ENCODE measurements at places on chromosomes 12 and 14.

GRCh38 chr12:93335603-93336162, 42.0 kb upstream of the NUDT4 start:
- no peak for DNase-seq

- DNase-seq: no peak
Measured at GRCh38 chr14:73290279-73290678, 53.0 kb downstream of the PAPLN start.

DNA sequence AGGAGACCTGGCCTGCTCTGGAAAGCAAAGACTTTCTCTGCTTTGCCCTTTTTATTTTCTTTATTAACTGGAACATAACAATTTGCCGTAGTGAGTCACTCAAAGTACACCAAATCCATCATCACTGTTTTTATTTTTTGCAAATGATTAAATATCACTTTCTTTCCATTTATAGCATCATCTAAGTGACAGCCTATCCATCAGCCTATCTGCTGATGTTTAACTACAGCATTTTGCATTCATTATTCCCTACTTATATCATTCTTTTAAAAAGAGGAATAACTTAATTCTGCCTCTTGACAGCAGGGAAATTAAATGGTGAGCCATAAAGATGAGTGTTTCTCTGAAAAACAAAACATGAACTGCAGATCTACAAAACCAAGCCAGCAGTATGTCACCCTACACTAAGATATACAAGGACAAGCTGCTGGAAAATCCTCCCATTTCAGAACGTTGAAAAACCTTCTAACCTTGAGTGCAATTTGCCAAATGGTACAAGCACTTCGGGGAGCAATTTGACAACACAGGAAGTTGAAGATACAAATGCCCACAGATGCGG, 821.3 kb upstream of the TMEM132C start:
- DNase-seq: no peak

GRCh38 chr12:113149361-113150150, at the start of gene CFAP73:
Gene CFAP73 (plus strand): TSS chr12:113149724. CDS start chr12:113149858, 134 bp downstream.
- peak; percentile 47 for DNase-seq

DNA sequence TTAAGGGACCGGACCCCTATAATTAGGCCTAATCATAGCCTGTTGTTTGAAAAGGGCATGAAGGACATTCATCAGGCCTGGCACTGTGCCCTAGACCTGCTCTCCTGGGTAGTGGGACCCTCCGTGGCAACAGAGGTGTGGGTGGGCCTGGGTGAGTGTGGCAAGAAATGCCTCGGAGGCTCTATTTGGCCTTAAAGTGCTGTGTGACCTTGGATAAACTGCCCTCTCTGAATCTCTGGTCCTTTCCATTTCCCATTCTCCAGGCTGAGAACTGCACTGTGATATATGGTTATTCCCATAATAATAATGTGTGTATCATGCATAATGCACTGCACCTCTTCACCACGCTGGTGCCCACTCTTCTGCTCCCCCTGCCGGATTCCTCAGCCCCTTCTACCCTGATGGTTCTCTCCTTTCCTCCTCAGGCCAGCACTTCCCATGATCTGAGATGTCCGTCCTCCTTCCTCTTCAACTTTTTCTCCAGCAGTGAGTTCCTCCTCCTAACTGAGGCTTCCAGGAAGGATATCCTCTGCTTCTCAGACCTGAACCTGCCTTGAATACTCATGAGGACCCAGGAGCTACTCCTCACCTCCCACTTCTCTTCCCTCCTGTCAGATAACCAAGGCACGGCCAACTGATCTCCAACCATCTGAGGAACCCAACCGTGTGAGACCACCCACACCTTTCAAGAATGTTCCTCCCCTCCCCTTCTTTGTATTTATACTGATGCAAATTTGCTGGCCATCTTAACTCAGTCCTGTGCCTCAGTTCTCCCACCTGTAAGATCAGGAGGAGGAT, 111.0 kb upstream of the PZP start:
- DNase-seq: no peak

DNA sequence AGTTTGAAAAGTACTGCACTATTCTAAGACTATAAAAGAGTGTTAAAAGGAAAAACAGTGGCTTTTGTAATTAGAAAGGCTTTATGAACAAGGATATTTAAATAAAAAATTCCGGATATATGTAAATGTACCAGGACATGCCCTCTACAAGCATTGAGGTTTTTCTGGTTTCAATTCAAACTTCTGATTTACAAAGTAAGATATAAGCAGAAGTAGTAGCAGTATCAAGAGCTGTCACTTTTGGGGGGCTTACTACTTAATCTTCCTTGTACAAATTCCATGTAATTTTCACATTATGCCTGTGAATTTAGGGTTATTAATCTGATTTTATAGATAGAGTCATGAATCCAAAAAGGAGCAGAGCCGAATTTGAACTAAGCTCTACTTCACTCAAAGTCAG, 170.3 kb upstream of the ATP2B1 start:
- no peak for DNase-seq

DNA sequence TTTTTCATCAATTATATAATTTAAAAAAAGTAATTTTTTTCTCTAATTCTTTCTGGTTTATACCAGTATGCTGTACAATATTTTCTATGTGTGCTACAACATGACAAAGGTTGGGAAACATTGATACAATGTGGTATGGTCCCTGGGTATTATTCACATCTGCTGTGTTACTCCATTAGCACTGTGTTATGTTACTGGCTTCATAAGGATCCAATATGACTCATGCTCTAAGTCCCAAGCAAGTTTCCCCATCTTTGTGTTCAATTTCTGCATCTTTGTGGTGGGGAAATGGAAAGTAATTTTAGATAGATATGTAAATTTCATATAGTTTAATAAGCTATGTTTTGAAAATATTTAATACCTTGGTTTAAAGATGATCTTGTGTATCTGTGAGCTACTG, 35.8 kb downstream of the FBXO33 start:
- DNase-seq: no peak

DNA sequence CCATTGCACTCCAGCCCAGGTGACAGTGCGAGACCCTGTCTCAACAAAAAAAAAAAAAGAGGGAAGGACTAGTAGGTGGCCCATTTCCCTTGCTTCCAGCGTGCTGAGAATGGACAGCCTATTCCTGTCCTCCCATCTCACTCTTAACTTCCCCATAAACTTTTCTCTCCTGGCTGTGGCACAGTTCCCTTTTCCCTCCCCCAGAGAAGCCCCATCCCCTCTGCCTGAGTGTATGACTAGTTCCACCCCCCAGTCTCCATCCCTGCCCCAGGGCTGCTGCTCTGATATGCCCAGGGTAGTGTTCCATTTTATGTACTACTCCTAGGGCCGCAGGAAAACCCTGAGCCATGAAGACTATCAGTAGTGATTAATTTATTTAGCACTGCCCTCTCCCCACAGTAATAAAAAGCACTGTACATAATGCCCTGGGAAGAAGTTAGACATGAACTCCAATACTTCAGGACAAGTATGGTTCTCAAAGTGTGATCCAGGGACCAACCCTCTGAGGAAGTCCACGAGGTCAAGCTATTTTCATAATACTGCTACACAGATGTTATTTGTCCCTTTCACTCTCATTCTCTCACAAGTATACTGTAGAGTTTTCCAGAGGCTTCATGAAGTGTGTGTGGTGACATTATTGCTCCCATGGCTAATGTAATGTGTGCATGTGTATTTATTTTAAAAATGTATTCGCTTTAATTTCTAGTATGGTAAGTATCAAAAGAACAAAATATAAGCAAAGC, 11.5 kb upstream of the CHD4 start:
- DNase-seq: no peak

DNA sequence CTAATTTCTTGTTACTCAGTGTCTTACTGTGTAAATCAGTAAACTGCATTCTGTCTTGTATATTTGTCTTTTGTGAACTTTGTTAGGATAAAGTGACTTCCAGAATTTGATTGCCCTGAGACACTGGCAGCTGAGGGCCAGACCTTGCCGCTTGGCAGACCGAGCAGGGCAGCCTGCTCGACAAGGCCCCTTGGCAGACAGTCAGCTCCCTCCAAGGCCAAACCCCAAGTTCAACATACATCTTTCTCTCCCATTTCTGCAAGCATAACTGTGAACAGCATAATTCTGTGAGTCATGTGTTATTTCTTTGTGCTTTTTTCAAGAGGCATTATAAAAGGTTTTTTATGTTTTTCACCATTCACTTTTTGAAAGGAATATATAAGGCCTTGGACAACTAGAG, 39.2 kb upstream of the BMAL2 start:
- no peak for DNase-seq

DNA sequence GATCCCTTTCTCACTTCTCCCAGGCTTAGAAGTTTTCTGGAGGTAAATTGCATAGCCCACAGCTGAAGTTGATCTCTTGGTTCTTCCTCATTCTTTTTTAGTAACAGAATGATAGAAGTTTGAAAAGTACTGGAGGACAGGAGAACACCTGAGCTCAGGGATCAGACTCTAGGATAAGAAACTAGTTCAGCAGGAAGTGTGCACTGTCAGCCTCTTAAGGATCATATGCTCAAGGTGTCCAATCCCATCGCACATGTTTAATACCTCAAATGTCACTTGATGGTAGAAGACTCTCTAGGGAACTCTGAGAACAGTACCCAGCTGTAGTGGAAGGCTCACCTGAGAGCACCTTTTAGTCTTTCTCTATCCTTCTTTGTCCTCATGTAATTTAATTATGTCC, 14.7 kb upstream of the LIMA1 start:
- DNase-seq: no peak

DNA sequence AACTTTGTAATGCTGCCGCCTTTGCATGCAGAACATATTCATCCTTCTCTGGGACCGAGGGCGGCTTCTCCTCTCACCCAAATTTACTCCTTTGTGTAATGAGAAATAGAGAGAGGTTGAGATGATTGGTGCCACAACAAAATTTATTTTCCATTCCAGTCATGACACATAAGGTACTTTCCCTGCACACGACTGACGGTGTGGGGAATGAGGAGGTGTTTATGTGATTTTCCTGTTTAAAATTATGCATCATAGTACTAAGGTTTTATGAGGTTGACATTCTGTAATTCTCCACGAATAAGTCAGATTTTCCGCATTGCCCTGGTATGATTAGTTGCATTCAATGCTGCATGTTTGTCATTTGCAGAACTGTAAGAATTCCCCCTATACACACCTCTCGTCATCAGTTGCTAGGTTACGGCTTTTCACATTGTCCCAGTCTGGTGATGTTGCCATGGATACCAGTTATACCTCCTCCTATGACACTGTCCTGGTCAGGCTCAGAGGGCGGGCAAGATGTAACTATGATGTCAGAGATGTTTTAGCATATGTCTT, 23.1 kb downstream of the BICDL1 start:
- no peak for DNase-seq

DNA sequence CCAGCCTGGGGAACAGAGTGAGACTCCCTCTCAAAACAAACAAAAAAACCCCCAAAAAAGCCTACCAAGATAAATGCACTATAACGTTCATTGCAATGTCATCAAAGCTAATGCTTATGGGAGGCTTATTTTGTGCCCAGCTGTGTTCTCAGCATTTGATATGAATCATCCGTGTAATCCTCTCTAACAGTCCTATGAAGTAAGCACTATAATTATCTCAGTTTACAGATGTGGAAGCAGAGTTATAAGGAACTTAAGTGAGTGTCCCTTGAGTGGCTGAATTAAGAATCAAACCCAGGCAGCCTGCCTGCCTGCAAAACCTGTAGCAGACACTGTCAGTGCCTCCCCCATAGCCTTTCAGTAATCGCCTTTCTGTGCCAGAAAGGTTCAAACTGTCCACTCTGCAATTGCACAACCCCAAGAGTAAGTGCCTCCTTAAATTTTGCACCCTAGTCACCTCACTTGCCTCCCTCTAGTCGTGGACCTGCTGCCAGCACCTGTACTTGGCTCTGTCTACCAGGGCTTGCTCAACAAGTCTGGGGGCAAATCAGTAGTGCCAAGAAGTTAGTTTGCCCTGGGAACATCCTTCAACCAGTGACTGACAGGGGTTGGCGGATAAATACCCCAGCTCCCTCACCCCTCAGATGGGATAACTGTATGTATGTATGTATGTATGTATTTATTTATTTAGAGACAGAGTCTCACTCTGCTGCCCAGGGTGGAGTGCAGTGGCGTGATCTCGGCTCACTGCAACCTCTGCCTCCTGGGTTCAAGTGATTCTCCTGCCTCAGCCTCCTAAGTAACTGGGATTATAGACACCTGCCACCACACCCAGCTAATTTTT, 23.8 kb upstream of the PPP1CC start:
- DNase-seq: no peak

DNA sequence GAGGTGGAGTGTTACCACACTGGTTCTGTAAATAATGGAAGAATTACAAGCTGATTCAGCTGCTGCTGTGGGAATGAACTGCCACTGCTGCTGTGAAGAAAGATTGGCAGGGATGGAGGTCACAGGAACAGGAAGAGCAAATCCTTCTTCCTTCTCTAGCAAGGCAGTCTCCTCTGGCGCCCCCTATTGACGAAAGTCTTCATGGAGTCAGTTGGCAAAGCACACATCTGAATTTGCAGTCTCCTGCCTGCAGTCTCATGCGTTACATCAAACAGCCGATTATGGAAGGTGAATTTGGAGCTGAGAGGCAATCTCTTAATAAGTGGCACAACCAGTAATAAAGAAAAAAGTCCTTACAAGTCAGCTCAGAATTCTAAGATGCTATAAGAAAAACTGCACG, 106.0 kb upstream of the TMTC1 start:
- DNase-seq: no peak

DNA sequence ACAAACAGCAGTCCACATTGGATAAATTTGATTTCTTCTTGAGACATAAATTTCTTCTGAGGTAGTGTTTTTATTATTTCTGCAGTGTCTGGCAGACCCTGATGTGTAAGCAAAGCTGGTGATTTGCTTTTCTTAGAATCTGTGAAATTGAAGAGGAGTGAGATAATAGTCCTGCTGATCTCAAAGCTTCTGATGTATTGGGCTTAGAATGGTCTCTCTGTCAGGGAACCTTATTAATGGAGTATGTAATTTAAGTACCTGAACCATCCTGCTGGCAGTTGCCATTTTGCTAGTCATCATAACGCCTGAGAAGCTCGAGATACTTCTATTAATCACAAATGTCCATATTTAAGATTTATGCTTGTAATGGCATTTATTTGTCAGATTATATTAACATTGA, 464.5 kb upstream of the PRICKLE1 start:
- no peak for DNase-seq

DNA sequence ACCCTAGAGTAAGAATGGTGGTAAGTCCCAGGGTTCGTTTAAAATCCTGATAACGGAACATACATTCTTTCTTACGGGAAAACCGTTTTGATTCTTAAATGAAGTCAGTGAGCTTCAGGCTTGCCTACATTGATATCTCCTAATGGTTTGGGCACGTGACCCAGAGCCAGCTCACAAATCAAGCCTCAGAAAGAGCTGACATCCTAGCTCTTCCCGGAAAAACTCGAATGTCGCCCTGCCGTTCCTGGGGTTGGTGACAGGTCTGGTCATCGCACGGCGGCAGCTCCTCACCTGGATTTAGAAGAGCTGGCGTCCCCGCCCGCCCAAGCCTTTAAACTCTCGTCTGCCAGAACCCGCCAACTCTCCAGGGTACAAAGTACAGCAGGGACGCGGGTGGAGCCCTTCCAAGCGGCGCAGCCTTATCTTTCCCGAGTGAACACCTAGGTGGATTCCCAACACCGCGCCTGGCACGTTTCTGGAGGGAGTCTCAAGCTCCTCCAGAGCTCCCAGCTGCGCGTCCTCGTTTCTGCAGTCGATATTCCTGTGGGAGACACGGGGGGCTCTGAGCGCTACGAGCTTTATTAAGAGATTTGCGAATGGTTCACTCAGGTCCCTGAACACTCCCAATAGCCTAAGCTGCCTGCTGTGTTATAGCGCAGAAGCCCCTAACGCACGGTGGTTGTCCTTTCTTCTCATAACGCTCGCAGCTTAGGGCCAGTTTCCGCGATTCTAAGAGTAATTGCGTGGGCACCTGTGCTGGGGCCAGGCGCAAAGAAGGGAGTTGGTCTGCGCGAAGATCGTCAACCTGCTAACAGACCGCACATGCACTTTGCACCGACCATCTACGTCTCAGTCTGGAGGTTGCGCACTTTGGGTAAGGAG, at the start of gene SSTR1:
SSTR1 (plus strand) TSS at position 169 of the 882 bp plus-strand sequence. CDS start 1,486 bp downstream, outside the sequence.
- no peak for DNase-seq
